ENCODE measurements at places on chromosomes 6 and 20.

- H3K27me3 ChIP-seq: no peaks in the 10 kb centered on the region
- H3K27ac ChIP-seq: peak overlapping the region; percentile 95
- no peak overlapping the region for H3K4me3 ChIP-seq
These were observed 62.8 kb downstream of the SYNJ2 start for GRCh38 chr6:158044525-158044888.

DNA sequence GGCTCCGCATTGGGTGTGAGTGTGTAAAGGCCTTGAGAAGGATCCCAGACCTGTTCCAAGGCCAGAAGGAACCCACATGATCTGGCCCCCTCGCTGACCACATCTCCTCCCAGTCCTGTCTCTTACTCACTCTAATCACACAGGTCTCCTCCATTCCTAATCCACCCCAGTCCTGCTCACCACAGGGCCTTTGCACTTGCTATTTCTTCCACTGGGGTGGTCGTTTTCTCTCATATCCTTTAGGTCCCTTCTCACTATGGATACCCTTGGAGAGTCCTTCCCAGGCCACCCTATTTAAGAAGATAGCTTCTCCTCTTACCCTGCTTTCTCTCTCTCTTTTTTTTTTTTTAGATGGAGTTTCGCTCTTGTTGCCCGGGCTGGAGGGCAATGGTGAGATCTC lies 65.7 kb downstream of the CD40 start:
- H3K4me3 ChIP-seq: no peak overlapping the region
- H3K27ac ChIP-seq: no peak overlapping the region
- no peak for DNase-seq
- no peaks in the 10 kb centered on the region for H3K27me3 ChIP-seq
- no peaks in the 10 kb centered on the region for H3K36me3 ChIP-seq

GRCh38 chr6:4441981-4442434 lies 306.6 kb upstream of the ECI2 start:
- H3K27ac ChIP-seq: no peak overlapping the region
- no peaks in the 10 kb centered on the region for H3K36me3 ChIP-seq
- no peaks in the 10 kb centered on the region for H3K27me3 ChIP-seq

GRCh38 chr6:105844275-105844883 lies 241.8 kb upstream of the PRDM1 start:
- peaks cover 3% of the 10 kb centered on the region for H3K4me1 ChIP-seq
- no peak for DNase-seq
- H3K27ac ChIP-seq: no peak overlapping the region
- H3K4me3 ChIP-seq: no peak overlapping the region
- no peaks in the 10 kb centered on the region for H3K27me3 ChIP-seq

DNA sequence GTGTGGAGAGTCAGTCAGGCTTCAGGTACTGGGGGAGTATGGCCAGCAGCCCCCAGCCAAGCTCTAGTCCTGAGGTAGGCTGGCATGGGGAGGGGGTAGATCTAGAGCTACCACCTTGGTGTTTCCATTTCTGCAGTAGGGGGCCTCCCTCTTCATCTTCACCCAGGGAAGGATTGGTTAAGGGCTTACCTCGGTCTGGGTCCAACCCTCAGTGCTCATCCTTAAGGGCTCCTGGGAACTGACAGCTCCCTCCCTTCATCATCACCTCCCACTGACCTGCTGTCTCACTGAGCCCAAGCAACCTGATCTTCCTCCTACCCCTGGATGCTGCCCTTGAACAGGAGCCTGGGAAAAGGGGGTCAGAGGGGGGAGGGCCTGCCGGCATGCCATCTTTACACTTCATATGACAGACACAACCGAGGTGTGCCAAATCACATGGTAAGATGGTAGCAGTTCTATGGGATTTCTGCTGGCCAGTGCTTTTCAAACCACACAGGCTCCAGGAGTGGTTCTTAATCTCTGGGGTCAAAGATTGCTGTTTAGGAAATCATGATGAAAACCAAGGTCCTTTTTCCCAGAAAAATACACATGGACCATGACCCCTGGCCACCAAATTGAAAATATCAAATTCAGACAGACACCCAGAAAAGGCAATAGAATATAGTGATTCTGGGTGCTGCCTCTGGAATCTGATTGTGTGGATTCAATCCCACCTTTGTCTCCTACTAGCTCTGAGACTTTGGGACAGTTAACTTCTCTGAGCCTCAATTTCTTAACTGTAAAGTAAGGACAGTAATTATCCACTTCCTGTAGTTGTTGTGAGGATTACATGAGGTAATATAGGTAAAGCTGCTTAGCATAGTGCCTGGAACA lies 3.0 kb downstream of the TP53INP2 start:
- no peaks in the 10 kb centered on the region for H3K27me3 ChIP-seq
- peaks cover 19% of the 10 kb centered on the region for H3K4me1 ChIP-seq
- H3K36me3 ChIP-seq: no peaks in the 10 kb centered on the region
- no peak overlapping the region for H3K27ac ChIP-seq

DNA sequence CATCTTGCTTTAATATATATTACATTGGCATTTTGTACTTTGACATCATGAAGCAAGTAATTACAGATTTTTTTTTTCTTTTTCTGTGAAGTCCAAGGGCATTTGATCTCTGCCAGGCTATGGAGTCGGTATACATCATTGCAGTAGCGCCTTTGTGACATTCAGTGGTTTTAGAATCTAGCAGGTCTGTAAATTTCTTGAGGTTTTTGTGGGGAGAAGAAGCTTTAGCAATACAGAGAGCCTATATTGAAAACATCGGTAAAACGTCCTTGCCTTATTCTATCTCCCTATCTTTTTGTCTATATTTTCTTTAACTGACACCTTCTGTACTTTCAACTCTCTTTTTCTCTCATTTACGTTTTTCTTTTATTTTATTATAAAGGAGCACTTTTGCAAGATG lies 47.2 kb downstream of the DUSP22 start:
- H3K4me1 ChIP-seq: no peaks in the 10 kb centered on the region
- H3K36me3 ChIP-seq: no peaks in the 10 kb centered on the region
- H3K27me3 ChIP-seq: no peaks in the 10 kb centered on the region
- no peak overlapping the region for H3K4me3 ChIP-seq

- H3K36me3 ChIP-seq: no peaks in the 10 kb centered on the region
- H3K4me1 ChIP-seq: no peaks in the 10 kb centered on the region
- no peak overlapping the region for H3K4me3 ChIP-seq
- no peak for DNase-seq
- no peaks in the 10 kb centered on the region for H3K27me3 ChIP-seq
- no peak overlapping the region for H3K27ac ChIP-seq
These were observed 13.3 kb upstream of the GGTLC1 start for GRCh38 chr20:24001712-24002405.

DNA sequence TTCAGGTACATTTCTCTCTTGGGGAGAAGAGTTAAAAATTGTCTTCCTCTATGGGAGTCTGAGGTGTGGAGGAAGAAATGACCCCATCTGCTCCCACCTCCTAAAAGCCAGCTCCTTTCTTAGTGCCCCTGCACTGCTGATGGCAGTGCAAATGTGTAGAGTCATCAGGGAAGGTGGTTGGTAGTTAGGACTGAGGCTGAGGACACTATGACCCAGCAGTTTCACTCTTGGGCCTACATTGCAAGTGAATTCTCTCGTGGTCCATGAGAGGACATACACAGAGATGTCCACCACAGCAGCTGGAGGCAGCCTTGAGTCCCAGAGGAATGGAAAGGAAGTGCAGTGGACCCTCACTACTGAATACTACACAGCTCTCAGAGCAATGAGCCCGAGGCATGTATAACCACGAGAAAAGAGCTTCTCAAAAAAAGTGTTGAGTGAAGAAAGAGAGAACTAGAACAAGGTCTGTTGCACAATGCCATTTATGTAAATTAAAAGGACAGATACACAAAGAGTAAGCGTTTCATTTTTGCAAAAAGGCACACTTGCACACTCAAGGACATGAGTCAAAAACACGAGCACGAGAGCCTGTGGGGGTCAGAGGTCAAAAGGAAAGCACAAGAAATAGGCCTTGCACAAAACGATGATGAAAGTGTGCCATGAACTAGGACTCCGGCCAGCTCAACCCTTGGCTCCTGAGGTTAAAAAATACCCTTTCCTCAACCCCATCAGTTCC lies 308.2 kb upstream of the PRND start:
- H3K4me3 ChIP-seq: no peak overlapping the region
- H3K36me3 ChIP-seq: no peaks in the 10 kb centered on the region
- no peak for DNase-seq
- no peak overlapping the region for H3K27ac ChIP-seq
- H3K4me1 ChIP-seq: no peaks in the 10 kb centered on the region

DNA sequence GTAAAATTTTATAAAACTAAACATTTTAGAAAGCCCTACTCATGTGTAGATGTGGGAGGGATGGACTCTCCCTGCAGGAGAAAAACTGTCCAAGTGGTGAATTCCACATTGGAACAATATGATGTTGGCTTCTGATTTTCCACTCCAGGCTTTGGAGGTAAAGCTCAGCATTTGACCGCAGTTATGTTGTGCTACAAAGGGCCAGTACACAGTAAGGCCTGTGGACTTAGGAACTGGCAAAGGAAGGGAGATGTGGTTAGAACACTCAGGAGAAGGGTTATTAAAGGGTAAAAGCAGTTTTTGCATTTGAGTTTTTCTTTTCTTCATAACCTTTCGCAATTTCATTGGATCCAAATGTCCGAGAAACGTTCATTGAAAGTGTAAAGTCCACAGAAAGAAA lies 150.3 kb upstream of the SASH1 start:
- peaks cover 3% of the 10 kb centered on the region for H3K4me1 ChIP-seq
- no peaks in the 10 kb centered on the region for H3K36me3 ChIP-seq
- no peaks in the 10 kb centered on the region for H3K27me3 ChIP-seq
- DNase-seq: no peak

Measured in ascending aorta (tissue), 2 donors.